ENCODE measurements at places on chromosomes 16 and 17.
A peak's percentile ranks its signal among the peaks of the same experiment; 100 is the strongest.

DNA sequence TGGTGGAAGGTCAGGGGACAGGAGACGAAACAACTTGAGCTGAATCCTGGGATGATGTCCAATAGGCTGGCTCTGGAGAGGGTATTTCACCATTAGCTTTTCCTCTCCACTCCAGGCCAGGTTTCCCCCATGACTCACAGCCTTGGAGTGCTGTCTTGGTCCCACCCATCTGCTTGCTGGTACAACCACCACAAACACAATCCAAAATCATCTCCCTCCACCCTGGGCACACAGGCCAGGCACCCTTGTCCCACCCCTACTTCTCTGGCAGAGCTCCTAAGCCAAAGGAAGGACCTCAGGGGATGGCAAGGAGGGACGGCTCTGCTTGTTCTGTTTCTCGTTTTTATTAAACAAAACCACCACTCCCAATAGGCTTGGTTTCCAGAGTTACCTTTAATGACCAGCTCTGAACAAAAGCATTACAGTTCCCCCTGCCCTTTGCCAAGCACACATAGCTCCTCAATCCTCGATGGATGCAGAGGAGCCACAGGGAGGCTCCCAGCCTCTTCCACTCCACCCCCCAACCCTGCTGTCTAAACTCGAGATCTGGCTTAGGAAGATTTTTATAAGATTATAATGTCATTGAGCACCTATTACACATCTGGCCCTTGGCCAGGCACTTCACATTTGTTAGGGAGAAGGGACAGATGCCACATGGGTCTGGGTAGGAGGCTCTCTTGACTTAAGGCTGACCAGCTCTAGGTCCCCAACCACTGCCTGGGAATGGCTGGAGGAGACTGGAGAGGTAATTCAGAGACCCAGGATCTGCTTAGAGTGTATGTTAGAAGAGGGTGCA is 13.3 kb downstream of the CAVIN1 start:
- DNase-seq = peak; percentile 73

GRCh38 chr17:77470800-77471733 is 330.3 kb downstream of the SEC14L1 start:
- no peak for DNase-seq

GRCh38 chr16:74169687-74170376 is 126.8 kb upstream of the PSMD7 start:
- no peak for DNase-seq

GRCh38 chr17:42509841-42510240 is 26.2 kb upstream of the NAGLU start:
- DNase-seq = no peak

- DNase-seq = no peak
Observed at GRCh38 chr16:57966204-57966771, 4.6 kb downstream of the CNGB1 start.
